ENCODE measurements at places on chromosomes 1 and 21.

DNA sequence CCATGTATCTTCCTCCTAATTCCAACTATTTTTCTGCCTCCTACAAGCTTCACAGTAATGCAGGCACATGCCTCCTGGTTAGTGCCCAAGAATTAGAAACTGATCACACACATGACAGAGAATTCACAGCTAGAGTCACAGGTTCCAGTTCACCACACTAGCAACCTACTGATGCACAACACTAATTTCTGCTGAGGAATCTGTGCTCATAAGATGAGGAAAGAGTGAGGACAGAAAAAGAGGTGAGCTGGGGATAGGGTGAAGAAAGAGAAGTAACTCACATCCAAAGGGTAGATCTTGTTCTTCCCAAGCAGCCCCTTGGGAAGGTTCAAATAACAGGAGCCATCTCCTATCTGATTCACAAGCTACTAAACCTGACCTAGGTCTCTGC, 61.3 kb downstream of the PUM1 start:
- DNase-seq, result no peak

DNA sequence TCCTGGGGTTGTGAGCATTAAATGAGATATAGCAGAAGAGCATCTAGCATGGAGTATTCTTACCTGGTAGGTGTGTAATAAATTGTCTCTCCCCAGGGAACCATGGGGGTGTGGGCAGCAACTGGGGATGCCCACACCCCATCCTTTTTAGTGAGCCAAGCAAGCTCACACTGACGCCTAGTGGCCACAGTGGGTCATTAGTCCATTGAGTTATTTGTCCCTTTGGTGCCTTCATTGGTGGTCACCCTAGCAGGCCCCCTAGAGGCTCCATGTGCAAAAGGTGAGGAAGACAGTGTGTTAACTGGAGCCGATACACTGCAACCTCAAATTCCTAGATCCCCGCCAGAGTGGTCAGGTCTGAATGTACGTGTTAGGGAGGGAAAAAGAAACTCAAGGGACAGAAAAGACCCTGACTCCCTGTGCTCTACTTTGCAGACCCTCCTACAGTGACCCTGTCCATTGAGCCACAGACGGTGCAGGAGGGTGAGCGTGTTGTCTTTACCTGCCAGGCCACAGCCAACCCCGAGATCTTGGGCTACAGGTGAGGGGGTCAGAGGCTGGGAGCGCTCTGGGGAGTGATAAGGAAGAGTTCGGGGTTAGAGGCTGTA, 93.3 kb upstream of the CD1D start:
- DNase-seq, result peak; percentile 55

- no peak for DNase-seq
Observed at GRCh38 chr1:220528679-220529501, 954 bp downstream of the MARK1 start.

DNA sequence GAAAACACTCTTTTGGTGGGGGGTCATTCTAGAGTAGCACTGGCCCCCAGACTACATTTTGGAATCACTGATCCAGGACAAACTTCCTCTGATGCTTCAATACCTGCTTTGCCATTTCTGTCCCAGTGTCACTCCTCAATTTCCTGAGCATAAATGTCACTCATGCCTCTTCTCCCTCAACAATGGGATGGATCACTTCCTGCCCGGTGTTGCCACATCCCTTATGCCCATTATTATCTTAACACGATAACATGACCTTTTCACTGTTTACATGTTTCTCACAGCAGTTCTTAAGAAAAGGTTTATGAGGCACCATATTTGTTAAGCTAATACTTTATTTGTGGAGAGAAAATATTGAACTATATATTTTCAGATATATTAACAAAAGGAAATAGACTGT, 3.9 kb upstream of the ITLN1 start:
- DNase-seq, result no peak

GRCh38 chr1:76891931-76892622, 24.8 kb downstream of the ST6GALNAC5 start:
- peak; percentile 49 for DNase-seq

- peak; percentile 68 for DNase-seq
Observed at GRCh38 chr1:56820755-56821461, 1.7 kb upstream of the FYB2 start.

GRCh38 chr21:29238967-29239290, 59.8 kb upstream of the BACH1 start:
- no peak for DNase-seq

- DNase-seq, result no peak
Observed at GRCh38 chr1:243712941-243713340, 137.1 kb downstream of the AKT3 start.

- DNase-seq, result no peak
Observed at GRCh38 chr21:26374817-26375216, 198.3 kb downstream of the CYYR1 start.

- DNase-seq, result no peak
Observed at GRCh38 chr1:186511761-186512637, 51.1 kb upstream of the PDC start.

DNA sequence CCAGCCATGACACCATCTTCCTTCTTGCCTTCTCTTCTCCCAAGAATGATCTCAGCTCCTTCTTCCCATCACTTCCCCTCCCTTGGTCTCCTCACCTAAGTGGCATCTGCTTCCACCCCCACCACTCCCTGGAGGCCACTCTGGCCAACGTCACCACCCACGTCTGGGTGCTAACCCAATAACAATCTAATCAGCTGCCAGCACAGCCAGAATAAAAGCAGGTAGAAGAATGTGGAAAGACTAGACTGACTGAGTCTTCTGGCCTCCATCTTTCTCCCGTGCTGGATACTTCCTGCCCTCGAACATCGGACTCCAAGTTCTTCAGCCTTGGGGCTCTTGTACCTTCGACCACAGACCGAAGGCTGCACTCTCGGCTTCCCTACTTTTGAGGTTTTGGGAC, 245.3 kb upstream of the CSF3R start:
- DNase-seq, result no peak

GRCh38 chr21:45870421-45870820, 111.1 kb upstream of the COL6A1 start:
- no peak for DNase-seq

GRCh38 chr1:111045033-111045722, 81.5 kb upstream of the LRIF1 start:
- DNase-seq, result peak; percentile 50

GRCh38 chr1:44112486-44112885, 6.1 kb upstream of the KLF17 start:
- DNase-seq, result no peak

DNA sequence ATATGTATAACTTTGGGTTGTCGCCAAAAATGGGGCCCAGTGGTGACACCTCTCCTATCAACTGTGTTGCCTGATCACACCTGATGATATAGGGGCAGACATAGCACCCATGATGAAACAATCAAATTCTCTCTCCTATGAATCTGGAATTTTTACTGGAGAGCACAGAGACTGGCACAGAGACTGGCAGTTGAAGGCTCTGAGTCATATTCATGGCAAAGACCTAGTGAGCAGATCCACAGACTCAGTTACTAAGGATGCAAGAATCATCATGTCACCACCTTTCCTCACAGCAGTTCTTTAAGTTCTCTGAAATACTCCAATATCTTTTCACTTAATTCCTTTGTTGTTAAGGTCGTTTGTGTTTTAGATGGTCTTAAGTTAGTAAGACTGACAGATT, 60.0 kb downstream of the APCS start:
- no peak for DNase-seq

GRCh38 chr1:173422456-173422976, 54.6 kb upstream of the PRDX6 start:
- no peak for DNase-seq

GRCh38 chr1:224767031-224767430, 150.9 kb downstream of the CNIH3 start:
- no peak for DNase-seq

DNA sequence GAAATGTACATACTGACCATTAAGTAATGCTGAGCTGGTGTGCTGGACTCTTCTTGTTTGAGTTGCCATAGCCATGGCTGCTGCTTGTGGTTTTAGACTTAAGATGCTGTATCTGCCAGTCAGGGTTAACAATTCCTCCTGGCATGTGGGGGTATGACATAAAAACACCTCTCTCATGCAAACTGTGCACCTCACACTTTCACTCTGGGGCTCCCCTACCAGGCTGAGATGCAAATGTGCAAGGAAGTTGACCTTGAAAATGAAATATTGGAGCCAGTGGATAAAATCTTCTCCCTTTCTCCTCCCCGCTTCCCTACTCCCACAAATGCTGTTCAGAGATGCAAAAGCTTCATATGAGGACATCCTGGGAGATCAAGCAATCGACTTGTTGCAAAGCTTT, 198.8 kb downstream of the FCRL5 start:
- no peak for DNase-seq

DNA sequence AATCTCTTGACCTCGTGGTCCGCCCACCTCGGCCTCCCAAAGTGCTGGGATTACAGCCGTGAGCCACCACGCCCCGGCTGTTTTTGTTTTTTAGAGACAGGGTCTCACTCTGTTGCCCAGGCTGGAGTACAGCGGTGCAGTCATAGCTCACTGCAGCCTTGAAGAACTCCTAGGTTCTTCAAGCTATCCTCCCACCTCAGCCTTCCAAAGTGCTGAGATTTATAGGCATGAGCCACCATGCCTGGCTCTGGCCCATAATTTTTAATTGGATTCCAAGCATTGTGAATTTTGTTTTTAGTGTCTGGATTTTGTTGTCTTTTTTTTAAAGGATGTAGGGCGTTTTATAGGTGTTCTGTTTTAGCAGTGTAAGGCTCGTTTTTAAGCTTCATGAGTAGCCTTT, 28.6 kb upstream of the TXLNA start:
- no peak for DNase-seq

- no peak for DNase-seq
Observed at GRCh38 chr1:5390504-5390903, 601.7 kb downstream of the NPHP4 start.

DNA sequence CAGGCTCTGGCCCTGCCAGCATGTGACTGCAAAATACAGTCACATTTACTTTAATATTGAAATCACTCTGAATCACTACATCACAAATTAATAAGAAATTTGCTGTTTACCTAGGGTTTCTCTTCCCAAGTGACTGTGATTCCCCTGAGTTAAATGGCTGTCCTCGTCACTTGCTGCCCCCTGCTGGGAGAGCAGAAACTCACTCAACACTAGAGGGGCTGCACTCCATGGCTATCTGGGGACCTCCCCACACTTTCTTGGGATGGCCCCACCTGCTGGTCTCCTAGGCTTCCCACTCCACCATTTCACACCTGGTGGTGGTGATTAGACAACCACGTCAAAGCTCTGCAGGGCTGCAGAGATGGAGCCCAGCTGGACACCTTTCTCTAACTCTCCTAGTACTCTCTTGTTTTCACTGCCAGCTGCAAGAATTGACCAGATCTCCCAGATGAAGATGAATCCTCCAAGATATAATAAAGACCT, 63.4 kb downstream of the CD2 start:
- DNase-seq, result no peak

GRCh38 chr1:112687785-112688496, 13.5 kb downstream of the MOV10 start:
- DNase-seq, result no peak

DNA sequence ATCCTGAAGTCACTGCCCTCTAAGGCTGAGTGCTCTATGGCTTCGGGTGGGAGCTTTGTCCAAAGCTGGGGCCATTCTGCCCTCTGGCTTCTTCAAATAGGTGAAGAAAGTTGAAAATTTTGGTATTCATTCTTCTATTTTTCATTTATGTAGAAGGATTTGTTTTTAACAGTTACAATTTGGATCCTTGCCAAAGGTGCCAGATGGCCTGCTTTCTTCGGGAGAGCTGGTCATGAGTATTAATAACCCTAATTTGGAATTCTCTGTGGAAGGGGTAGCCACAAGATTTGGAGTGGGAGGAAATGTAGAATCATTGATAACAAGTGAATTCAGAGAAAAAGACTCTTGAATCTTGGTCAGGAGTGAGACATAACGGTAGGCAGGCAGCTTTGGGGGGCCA, 370.4 kb upstream of the ST6GALNAC5 start:
- DNase-seq, result no peak

- peak; percentile 44 for DNase-seq
Observed at GRCh38 chr1:111736548-111737215, 2.5 kb downstream of the INKA2 start.

DNA sequence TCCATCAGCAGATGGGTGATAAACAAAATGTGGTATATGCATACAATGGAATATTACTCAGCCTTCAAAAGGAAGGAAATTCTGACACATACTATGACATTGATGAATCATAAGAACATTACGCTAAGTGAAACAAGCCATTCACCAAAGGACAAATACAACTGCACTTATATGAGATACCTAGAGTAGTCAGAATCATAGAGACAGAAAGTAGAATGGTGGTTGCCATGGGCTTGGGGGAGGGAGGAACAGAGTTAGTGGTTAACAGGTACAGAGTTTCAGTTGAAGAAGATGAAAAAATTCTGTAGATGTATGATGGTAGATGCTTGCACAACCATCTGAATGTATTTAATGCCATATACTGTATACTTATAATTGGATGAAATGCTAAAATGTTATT, 39.1 kb upstream of the KCNK2 start:
- no peak for DNase-seq

GRCh38 chr1:179178183-179178582, 51.3 kb downstream of the ABL2 start:
- DNase-seq, result no peak

DNA sequence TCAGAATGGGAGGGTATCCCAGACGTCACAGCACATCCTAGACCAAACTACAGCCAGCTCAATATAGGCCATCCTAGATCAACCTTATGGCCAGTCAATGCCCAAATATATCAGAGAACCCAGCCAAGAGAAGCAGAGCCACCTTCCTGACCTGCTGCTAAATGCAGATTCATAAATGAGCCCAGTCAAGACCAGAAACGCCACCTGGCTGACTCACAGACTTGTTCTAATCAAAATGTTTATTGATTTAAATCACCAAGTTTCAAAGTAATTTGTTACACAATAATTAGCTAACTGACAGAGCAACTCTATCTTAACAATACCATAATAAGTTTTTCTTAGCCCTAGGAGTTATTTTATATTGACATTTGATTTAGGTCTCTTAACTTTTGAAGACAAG, 28.6 kb downstream of the ZNF644 start:
- DNase-seq, result no peak

GRCh38 chr21:33268393-33268736, 2.2 kb downstream of the IL10RB start:
- no peak for DNase-seq

DNA sequence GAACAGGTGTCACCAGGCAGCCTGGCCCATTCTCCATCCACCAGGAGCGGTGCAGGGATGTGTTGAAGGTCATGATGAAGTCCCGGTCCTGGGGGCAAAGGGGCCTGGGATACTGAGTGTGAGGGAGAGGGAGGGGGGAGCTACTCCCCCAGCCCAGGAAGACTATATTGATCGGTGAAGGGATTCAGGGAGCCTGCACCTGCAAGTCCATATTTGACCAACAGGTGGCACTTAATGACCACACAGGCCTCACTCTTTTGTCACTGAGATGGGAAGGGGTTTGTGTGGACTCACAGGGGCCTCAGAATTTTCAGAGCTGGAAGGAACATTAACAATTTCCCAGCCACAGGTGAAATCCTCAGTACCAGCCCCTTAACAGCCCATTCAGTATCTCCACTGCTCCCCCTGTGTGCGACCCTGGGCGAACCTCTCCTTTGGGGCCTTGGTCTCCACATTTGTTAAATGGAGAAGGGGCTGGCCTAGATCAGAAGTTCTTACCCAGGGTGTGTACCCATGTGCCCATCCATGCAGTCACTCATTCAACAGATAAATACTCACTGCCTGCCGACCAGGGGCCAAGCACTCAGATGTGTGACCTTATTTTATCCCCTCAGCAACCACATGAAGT, 55.6 kb downstream of the NKAIN1 start:
- no peak for DNase-seq

All from fibroblast of gingiva (primary cell).